ENCODE measurements at places on chromosomes 1 and 21. TPM values are rescaled to one million over a fixed set of nuclear protein-coding genes. Genes with fewer than 3 reads are reported as not detected.

Gene LCE2C
- total RNA-seq, result not detected

Gene TMEM51
- not detected for total RNA-seq

Gene GRHL3
- 0.35 TPM for total RNA-seq

Gene PADI4
- 0.19 TPM for total RNA-seq

Gene PTPRC
- 264 TPM for total RNA-seq

GRCh38 chr1:154931940-154932487 lies 4.5 kb downstream of the PMVK start:
- DNase-seq, result no peak

- no peak for DNase-seq
Measured at GRCh38 chr1:14435368-14436023, 163.0 kb upstream of the KAZN start.

DNA sequence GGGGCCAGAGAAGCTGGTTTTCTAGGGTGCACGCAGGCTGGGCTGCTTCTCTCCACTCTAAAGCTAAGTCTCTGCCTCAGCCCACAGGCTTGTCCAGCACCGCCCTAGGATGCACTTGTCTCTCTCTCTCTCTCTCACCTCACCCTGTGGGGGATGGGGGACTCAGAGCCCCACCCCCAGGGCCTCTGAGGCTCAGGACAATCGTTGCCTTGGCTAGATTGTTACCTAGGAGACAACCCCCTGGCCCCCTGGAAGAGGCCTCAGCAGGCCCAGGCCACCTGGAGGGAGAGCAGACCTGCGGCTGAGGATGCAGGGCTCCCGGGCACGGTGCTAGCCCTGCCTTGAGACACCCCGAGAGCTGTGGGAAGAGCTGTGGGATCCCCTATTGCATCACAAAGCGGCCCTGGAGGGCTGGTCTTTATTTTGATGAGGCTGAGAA lies at the start of gene ACTRT2:
TSS of gene ACTRT2 (plus strand) at position 235 of the 439 bp plus-strand sequence. CDS start 220 bp downstream, outside the sequence.
- DNase-seq, result no peak

DNA sequence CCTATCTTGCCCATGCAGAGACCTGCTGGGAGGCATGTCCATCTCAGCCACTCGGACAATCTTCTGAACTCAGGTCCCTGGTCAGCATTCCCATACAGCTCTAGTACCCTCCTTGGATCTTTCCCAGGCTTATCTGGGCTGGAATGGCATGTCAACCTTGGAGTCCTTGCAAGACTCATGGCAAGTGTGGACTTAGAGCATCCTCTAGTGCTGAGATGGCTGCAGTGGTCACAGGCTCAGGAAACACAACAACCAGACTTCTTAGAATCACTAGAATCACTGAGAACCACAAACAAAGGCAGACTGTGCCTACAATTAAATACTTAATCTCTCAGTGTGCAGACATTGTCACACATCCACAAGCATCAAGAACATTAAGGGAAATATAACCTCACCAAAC lies 73.1 kb upstream of the TSHB start:
- DNase-seq, result no peak

- no peak for DNase-seq
Measured at GRCh38 chr1:109595531-109595930, 23.9 kb downstream of the GNAT2 start.

GRCh38 chr1:156821801-156822200 lies 5.2 kb upstream of the SH2D2A start:
- no peak for DNase-seq

DNA sequence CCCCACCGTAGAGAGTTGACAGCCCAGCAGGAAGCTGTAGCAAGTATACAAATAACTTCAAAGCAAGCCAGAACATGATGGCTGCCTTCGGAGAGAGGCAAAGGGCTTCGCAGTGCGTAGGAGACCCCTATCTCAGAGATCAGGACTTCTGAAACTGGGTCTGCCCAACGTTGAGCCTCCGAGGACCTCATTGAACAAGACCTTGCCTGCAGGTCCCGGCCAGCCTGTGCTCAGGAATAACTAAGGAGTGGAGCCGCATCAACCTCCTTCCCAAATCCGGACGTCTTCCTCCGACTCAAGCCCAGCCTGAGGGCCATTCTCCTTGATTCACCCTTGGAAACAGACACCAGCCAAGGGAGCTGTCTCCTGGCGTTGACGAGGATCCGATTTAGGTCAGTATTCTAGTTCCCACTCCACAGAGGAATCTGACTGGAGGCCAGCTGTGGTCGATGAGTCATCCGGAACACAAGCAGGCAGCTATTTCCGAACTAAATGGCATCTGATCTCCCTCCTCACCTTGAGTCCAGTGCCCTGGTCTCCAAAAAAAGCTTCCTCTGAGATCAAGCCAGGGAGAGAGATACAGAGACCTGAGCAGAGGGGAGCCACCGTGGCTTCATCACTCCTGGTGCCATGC lies 166.5 kb upstream of the COA6 start:
- no peak for DNase-seq

GRCh38 chr1:174724219-174724618 lies 275.5 kb upstream of the CACYBP start:
- DNase-seq, result no peak

DNA sequence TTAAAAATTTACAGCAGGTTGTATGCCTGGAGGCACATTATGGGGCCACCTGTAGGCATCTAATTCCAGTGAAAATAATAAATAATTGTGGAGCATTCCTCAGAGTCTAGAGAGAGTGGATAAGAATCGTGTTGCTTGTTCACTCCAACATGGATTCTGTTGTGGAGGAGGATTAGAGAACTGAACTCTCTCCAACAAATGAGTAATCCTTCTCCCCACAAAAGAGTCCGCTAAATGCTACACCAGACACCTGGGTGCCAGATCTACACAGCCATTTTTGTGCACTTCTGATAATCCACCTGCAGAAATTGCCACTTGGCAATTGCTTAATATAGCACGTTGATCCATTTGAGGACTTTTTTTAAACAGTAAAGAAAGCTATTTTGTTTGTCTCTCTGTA lies 113.7 kb upstream of the DPYD start:
- no peak for DNase-seq

- DNase-seq, result no peak
Measured at GRCh38 chr1:180101411-180101810, 53.3 kb upstream of the QSOX1 start.

GRCh38 chr1:33177996-33178540 lies 3.8 kb downstream of the TRIM62 start:
- DNase-seq, result no peak
